ENCODE measurements at places on chromosomes 6 and 20.

- no peak for DNase-seq
Observed at GRCh38 chr20:1827974-1828785, 67.0 kb upstream of the SIRPA start.

DNA sequence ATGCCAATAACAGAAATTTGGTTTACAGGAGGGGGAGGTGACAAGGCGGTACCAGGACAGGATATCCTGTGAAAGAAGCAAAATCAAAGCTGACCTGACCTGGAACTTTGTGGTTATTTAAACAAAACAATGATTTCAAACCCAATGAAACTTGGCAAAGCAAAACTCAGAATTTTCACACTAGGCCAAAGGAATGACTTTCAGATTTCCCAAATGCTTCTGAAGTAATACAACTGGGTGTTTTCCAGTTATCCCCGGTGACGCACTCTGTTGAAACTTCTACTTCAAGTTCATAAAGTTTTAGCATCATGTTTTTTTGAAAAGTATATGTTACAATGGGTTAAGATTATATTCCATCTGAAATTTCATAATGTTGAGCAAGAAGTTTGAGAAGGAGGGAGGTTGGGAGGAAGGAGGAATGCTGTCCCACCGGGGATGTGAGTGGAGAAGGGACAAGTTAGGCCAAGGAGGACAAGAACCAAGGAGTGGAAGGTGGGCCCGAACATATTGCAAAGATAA, 78.1 kb upstream of the TRAF3IP2 start:
- DNase-seq, result no peak

GRCh38 chr20:17674722-17675518, 7.1 kb downstream of the RRBP1 start:
- no peak for DNase-seq

GRCh38 chr6:139109558-139109957, 25.3 kb upstream of the HECA start:
- DNase-seq, result no peak

DNA sequence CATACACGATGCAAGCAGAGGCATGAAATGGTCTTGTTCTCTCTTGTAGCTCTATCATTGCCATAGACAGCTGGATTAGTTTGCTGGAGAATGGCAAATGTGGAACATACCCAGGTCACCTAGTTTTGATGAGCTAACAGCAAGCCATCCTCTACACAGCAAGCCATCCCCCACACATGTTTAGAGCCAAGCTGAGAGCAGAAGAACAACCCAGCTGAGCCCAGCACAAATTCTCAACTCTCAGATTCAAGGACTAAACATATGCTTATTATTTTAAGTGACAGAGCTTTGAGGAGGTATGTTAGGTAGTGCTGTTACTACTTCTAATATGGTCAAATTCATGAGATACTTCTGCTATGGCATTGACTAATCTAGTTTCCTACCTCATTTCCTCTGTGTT, 230.3 kb downstream of the OTOR start:
- no peak for DNase-seq

All from GM12892 (cell line).